ENCODE measurements at places on chromosomes 12 and 14. TPM values are rescaled to one million over a fixed set of nuclear protein-coding genes. Genes with fewer than 3 reads are reported as not detected.

GRCh38 chr12:56521590-56522371 lies at the start of gene RBMS2:
Gene RBMS2 (plus strand): TSS chr12:56521820. CDS start chr12:56522024, 204 bp downstream.
- DNase-seq: no peak

DNA sequence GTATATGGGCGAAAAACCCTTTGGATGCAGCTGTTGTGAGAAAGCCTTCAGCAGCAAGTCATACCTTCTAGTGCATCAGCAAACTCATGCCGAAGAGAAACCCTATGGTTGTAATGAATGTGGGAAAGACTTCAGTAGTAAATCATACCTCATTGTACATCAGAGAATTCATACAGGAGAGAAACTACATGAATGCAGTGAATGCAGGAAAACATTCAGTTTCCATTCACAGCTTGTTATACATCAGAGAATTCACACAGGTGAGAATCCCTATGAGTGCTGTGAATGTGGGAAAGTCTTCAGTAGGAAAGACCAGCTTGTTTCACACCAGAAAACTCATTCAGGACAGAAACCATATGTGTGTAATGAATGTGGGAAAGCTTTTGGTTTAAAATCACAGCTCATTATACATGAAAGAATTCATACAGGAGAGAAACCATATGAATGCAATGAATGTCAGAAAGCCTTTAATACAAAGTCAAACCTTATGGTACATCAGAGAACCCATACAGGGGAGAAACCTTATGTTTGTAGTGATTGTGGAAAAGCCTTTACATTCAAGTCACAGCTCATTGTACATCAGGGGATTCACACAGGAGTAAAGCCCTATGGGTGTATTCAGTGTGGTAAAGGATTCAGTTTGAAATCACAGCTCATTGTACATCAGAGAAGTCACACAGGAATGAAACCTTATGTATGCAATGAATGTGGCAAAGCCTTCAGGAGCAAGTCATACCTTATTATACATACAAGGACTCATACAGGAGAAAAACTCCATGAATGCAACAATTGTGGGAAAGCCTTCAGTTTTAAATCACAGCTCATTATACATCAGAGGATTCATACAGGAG lies 21.4 kb downstream of the ZNF268 start:
- no peak for DNase-seq

DNA sequence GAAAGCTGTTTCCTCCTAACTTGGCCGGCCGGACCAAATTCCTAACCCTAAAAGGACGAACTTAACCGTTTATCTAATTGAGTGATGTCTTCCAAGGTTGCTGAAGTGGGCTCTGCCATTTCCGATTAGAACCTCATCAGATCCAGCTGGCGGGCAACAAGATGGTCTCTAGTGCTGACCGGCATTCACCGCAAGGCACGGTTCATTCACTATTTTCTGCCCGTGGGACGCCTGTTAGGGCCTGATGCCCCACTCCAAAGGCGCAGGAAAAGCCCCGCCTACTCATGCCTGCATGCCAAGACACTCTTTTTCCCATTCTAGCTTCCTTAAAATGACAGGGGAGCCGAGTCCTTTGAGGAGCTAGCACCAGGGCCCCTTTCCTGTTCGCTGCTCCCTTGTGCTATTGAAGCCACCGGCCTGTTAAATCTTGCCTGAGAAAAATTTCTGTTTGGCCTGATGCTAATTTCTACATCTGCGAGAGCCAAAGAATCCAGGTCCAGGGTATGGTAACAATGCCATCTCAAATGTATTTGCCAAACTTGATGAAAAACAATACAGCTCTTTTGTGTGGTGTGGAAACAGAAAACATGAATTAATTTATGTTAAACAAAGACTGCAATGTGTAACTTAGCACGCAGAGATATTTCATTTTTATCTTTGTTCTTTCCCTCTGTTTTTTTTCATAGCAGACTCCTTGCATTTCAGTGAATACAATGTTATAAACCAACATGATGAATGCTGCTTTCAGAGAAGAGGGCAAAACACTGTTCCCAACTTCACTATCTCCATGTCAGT lies 1071.2 kb upstream of the USP15 start:
- DNase-seq: no peak

The KCNJ8 gene
- 30.3 TPM for polyA plus RNA-seq

The COQ10A gene
- polyA plus RNA-seq: 21.6 TPM

The IL31 gene
- not detected for polyA plus RNA-seq

- DNase-seq: no peak
Observed at GRCh38 chr14:60508707-60509437, at the start of gene SIX6. Gene SIX6 (plus strand): TSS chr14:60509146. CDS start chr14:60509399, 253 bp downstream.

Data from liver (tissue), 10 donors.